Psoas muscle (tissue), 8 donors: ENCODE measurements at places on chromosomes 5 and 9. TPM values are rescaled to one million over a fixed set of nuclear protein-coding genes. Genes with fewer than 3 reads are reported as not detected.
A peak's percentile ranks its signal among the peaks of the same experiment; 100 is the strongest.

DNA sequence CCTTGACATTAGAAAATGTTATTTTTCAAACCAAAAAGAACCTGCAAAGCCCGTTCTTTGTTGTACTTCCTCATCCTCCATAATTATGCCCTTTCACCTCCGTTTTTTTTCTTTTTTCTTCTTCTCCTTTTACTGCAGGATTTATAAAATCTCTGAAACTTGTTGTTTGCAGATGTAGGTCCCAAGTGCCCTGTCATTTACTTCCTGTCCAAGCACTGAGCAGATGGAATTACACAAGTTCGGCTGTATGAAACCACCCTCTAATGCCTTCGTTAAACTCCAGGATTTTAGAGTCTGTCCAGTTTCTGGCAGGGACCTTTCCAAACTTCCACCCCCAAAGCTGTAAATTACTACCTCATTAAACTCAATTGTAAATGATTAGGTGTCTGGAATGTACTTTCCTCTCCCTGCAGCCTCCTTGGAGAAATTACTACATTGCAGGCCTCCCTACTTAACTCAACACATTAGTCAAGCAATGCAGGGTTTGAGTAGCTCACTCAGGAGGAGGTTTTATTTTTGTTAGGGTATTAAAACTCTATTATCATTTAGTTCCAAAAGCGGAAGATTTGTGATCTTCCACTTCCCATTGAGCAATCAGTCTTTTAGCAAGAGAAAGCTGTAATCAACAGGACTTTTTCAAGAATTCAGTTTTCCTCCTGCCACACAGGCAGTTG, 125.6 kb upstream of the LPAR1 start:
- DNase-seq = no peak

DNA sequence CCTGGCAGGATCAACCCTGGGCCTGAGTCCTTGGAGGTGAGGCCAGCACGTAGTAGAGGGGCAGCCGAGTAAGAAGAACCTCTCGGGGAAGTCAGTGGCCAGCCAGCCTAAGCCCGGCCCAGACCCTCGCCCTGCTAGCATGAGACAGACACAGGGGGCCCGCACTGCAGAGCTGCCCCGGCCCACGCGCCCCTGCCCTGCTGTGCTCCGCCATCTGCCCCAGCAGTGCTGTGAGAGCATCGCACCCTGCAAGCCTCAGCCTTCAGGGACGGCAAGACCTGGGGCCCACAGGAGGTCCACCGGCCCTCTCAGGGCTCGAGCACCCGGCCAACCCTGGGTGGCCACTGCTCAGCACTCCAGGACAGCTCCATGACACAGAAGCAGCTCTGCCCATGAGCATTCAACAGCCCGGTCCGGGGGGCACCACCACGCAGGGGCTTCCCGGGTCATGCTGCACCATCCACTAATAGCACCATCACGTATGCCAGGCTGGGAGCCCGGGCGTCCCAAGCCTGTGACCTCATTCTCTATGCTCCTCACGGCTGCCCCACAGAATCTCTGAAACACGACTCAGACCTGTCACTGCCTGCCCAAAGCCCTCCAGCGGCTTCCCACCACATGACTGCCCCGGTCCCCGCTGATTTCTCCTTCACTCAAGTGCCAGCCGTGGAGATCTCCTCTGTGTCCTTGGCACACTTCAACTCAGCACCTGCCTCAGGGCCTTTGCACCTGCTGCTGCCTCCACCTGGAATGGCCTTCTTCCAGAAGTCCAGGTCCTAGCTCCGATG, 38.1 kb downstream of the ADAMTS2 start:
- DNase-seq = peak; percentile 45

DNA sequence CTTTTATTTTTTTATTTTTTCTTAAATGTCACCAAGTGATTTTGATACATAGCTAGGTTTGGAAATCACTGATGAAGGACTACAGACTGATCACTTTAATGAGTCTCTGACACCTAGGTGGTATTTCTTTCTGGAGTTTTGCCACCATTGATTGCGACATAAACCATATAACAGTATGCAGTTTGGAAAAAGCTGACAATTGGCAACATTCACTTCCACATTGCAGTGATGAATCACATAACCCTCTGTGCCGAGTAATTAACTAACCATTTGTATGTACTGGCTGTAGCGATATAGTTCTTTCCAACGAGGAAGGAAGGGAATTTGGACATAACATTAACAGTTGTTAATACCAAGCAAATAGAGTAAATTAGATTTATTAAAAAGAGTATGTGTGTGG, 222.9 kb upstream of the EFNA5 start:
- DNase-seq = no peak

DNA sequence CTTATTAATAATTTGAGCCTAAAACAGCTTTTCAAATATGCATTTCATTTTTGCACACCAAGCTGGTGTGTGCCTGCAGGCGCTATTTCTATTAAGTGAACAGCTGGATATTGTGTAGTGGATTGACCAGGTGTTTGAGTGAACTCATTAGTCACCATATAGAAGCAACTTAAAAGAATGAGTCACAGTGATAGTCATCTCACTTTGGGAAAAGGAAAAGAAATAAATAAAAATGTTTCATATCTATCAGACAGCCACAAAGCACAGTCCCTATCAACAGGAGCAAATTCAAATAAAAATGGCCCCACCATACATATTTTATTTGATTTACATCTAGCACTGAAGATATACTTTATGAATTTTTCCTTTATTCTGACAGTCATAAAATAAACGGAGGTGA, 456.5 kb upstream of the CDH9 start:
- no peak for DNase-seq

DNA sequence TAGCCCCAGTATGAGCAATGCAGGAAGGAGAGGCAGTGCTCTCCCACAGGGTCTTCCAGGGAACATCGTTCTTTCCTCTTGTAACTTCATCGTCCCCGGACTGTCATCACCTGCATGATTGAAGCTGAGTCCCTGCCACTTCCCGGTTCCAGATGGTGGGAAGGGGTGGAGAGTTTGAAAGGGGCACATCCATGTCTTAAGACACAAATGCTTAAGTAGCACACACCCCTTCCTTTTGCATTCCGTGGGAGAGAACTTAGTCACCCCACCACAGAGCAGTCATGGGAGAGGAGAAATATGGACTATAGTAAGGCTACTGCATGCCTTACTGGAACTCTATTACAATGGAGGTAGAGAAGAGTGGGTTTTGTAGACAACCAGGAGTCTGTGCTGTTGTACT, 165.3 kb upstream of the GAS1 start:
- DNase-seq = no peak

- no peak for DNase-seq
Observed at GRCh38 chr9:127929625-127929979, 975 bp downstream of the PIP5KL1 start.

DNA sequence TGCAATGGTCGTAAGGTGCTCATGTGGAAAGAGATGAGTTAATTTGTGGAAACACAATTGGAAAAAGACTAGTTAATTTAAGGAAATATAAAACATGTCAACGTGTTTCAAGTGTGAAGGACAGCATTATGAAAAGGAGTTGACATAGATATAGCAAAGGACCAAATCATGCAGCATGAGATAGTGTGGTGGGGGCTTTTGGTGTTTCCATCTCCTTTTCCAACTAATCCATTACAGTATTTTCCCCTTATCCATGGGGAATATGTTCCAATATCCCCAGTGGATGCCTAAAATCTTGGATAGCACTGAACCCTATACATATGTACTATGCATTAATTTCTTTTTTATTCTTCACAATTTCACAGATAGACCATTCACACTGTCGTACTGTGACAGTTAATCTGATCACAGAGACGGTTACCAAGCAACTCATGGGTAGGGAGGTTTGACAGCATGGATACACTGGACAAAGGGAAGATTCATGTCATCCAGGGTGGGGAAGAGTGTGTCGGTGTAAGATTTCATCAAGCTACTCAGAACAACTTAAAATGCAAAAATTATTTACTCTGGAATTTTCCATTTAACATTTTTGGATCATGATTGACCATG, 238.6 kb downstream of the CDH12 start:
- no peak for DNase-seq

- no peak for DNase-seq
Observed at GRCh38 chr5:116370886-116371285, 203.7 kb downstream of the SEMA6A start.

GRCh38 chr5:136427426-136427825, 62.1 kb upstream of the TRPC7 start:
- no peak for DNase-seq

The RLN1 gene
- total RNA-seq = not detected

The RELL2 gene
- total RNA-seq = 0.11 TPM

The LSM11 gene
- total RNA-seq = 1.7 TPM

The PTPDC1 gene
- 7.0 TPM for total RNA-seq
